ENCODE measurements at places on chromosomes 3 and 15.

DNA sequence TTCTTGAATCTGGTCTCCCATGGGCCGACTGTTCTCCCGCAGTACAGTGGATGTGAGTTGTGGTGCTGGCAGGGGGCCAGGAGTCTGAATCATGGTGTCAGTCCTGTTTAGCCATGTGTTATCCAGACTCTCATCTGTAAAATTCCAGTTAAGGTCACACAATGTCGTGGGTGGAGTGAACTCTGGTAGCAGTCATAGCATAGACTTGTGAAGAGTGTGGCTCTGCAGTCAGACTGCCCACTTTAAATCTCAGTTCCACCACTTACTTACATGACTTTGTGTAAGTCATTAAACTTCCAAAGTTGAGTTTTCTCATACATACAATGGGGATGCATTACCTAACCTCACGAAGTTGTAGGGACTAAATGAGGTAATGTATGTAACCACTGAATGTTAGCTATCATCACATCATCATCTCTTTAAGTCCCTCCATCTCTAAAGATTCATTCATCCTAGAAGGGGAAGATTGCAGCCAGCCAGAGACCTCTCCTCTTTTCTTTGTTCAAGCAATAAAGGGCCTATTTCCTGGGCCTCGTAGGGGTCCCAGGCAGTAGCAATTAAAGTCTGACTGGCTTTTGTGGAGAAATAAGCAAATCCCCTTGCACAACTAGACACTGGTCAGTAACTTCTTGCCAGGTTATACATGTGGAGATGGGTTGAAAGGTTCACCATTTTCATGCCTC is 93.9 kb downstream of the PCCB start:
- DNase-seq, result no peak

DNA sequence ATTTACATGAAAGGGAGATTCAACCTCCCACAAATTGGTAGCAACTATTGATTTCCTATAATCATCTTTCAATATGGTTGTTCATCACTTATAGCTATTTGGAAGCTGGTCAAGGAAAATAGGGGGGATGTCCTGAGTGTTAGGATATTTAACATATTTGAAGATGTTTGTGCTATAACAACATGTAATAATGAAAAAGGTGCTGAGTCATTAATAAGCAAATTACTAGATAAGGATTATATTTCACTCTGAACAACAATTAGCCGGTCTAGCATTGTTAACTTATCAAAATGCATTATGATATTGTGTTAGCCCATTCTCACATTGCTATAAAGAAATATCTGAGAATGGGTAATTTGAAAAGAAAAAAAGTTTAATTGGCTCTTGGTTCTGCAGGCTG is 225.8 kb upstream of the ARPP21 start:
- DNase-seq, result no peak

- DNase-seq, result no peak
Measured at GRCh38 chr3:85560088-85560785, 601.4 kb downstream of the CADM2 start.

DNA sequence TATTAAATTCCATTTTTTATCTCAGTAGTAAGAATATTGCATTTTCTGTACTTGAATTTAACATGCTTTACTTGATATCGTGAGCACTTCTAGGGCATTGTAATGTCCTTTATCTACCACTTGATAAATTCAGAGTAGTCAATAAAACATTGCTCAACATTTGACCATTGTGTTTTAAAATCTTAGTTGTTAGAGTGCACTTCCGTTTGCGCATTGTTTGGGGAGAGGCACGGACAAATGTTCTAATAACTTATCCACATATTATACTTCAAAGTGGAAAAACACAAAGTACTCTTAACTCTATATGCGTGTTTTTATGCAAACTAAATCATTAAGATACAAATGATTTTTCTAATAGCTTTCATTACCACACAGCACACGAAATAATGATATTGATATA is 419 bp downstream of the FAM227B start:
- peak; percentile 25 for DNase-seq

GRCh38 chr15:93941697-93942096 is 289.7 kb upstream of the MCTP2 start:
- DNase-seq, result no peak

DNA sequence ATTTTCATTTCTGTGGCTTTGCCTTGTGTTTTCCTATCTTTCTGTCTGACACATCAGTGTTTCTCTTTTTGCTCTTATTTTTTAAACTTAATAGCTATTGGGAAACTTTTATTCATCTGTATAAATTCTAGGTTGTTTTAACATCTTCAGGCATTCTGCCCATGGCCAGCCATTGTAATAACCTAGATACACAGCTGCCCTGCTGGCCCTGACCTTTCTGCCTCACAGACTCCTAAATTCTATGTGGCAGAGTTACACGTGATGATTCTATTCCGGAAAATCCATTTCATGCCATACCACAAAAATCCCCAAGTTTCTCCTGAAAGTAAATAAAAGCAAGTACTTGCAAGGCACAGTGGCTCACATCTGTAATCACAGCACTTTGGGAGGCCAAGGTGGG is 150.1 kb downstream of the UACA start:
- DNase-seq, result no peak

DNA sequence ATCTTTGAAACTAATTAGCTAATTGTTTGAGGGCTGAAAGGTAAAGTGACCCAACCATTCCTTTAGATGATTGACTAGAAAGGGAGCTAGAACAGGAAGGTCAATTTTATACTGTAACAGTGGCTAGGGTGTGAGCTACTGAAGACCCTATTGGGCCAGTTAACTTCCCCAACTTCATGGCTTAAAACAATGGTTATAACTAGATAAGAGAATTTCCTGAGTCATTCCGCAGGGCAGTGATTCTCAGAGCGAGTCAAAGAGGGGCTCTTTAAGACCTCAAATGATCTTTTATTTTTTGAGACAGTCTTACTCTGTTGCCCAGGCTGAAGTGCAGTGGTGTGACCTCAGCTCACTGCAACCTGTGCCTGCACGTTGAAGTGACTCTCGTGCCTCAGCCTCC is 33.7 kb upstream of the TTBK2 start:
- DNase-seq, result no peak

- DNase-seq, result no peak
Measured at GRCh38 chr3:122714273-122714672, 33.6 kb downstream of the PARP14 start.

- DNase-seq, result no peak
Measured at GRCh38 chr3:184016169-184016570, 1.5 kb downstream of the ABCC5 start.

- DNase-seq, result no peak
Measured at GRCh38 chr15:93987068-93987467, 244.3 kb upstream of the MCTP2 start.

DNA sequence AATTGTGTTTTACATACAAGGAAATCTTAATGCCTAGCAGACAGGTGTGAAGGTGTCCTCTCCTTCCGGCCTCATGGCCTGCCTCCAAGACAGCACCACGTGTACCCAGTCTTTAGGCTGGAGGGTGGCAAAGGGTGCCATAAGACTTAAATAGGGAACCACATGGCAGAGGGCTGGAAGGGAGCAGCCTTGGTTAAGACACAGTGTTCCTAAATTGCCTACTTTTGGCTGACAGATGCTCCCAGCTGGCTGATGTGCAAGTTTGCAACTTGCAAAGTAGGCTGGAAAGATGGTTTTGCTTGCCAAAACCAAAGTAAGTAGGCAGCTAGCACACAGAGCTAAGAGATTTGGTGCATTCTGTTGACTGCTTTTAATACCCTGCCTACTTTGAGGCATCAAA is 45.2 kb downstream of the CCNB2 start:
- DNase-seq, result no peak

DNA sequence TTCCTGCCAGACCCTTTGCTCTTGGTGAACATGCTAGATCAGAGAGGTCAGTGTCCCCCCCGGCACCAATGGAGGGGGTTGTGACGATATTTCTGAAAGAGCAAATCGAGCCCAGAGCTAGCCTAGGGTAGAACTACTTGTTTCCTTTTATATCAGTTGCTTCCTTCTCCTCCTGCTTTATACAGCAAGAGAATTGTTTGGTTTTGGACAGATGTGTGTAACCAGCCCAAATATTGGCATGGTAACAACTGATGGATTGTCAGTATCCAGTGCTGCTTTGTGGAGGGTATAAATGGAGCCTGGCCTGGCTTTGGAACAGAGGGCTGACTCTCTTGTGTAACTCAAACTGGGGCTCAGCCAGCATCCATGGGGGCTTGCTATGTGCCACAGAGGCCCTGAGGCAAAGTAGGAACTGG is 27.2 kb downstream of the SNX1 start:
- DNase-seq, result no peak
